ENCODE measurements at places on chromosomes 11 and 22.

DNA sequence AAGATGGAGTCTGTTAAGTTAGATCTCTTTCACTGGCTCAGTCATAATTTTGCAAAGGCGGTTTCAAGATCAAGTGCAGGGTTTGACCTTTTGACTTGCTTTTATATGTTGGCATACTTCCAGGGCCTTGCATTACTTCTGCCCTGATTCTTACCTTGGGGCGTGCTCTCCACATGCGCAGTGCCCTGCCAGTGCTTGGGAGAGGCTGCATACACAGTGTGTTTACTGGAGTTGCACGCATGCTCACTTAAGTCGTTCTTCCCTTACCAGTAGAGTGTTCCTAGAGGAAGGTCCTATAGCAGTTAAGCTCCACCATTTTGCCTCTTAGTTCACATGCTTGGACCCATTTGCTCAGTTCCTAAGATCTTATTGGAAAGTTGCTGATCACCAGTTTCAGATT, 21.0 kb upstream of the TMEM123 start:
- DNase-seq = no peak

- no peak for DNase-seq
These were observed 150.1 kb downstream of the MN1 start for GRCh38 chr22:27651486-27651885.

DNA sequence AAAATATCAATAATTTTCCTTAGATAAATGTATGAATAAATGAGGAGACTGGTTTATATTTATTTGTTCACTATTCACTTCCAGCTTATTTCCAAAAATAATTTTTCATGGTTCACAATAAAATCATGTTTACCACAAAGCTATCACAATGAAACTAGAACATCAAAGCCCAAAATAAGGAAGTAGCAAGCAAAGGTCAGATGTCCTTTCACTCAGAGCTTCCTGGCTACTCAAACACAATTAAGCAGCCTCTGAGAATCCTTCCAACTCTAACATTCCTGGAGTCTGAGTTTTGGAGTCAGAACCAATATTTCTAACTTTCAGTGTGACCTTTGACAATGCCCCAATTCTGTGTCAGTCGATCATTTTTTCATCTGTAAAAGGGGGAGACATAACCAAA, 527.0 kb downstream of the SOX6 start:
- DNase-seq = no peak

GRCh38 chr22:48630433-48630754, 1197.3 kb downstream of the BRD1 start:
- no peak for DNase-seq

GRCh38 chr11:130783323-130783722, 133.0 kb downstream of the SNX19 start:
- no peak for DNase-seq

DNA sequence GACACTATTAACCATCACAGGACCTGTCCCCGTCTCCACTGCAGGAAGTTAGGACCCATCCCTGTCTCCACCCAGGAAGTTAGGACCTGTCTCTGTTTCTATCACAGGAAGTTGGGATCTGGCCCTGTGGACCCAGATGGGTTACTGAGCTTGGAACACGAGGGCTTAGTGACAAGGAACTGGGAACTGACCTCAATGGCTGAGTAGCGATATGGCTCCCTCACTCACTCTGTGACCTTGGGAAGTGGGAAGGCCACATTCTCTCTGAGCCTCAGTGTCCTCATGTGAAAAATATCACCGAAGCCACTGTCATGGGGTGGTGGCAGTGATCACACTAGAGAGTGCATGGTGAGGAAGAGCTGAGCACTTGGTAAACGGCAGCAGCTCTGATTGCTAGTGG, 59.4 kb downstream of the FBLN1 start:
- no peak for DNase-seq

DNA sequence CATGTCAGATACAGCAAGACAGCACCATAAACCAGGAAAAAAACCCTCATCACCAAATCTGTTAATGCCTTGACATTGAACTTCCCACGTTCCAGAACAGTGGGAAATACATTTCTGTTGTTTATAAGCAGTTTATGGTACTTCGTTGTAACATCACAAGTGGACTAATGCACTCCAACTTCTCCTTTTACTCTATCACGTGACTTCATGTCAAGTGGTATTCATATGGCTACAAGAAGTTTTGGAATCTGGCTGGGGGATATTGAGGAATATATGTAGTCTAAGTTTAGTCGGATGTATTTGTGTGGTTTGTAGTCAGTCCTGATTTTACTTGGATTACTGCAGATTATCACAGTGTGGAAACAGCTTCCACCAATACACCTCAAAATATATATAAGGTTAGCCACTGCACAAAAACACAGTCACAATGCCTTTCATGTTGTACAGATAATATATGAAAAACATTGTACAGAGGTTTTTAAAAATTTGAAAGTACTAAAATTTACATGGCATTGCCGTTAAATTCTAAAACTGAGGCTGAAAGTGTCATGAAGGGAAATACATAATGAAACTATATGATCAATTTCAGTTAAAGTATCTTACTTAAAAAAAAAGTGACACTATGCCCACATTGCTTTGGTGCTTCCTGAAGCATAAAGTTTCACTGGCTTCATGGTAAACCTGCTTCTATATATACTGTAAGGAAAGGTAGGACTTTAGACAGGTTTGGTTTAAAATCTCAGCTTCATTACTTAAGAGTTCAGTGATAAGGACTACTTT, 134.1 kb downstream of the CASP12 start:
- DNase-seq = no peak

DNA sequence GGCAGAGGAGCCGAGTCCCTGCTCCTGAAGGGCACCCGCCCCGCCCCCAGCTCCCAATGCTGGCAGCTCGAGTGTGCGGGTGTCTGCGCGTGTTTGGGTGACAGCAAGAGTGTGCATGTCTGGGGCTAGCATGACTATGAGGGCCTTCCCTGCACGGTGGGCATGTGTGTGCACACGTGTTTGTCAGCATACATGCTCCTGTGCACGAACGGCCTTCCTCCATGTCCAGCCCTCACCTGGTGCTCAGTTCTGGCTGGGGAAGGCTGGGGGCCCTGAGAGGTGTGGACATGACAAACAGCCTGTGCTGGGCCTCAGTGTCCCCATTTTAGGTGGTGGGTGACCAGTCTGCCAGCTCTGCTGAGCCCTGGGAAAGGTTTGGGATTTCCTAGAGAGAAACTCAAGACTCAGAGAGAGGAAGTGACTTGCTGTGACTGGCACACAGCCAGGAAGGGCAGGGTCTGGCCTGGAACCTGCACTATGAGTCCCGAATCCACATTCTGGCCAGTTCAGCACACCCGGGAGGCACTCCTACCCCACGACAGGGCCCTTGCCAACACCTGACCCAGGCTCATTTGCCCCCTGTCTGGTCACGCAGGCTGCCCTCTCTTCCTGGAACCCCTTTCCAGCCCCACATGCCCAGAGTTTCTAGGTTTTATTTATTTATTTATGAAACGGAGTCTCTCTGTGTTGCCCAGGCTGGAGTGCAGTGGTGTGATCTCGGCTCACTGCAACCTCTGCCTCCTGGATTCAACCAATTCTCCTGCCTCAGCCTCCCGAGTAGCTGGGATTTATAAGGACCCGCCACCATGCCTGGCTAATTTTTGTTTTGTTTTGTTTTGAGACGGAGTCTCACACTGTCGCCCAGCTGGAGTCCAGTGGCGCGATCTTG, 3.3 kb upstream of the SHISA8 start:
- DNase-seq = no peak

DNA sequence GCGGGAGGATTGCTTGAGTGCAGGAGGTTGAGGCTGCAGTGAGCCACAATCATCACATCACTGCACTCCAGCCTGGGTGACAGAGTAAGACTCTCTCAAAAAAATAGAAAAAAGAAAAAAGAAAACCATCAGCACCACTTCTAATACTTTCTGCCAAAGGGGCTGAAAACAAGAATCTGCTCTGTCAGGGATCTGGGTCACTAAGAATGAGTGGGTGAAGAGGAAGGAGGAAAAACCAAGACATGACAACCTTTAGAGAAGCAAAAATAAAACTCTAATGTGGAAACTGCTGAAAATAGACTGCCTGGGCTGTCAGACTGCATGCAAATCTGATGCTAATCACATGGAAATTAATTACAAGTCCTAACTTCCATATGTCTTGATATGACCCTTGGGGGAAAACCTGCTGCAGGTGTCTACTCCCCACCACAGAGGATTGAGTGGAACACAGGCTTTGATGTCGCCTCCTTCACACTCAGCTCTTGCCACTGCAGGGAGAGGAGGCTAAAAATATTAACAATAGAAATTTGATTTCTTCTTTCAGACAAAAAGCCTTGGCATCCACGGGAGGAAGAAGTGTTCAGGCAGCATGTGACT, 62.5 kb upstream of the CRTAM start:
- no peak for DNase-seq

- DNase-seq = no peak
These were observed 14.4 kb downstream of the NECTIN1 start for GRCh38 chr11:119714590-119714989.

DNA sequence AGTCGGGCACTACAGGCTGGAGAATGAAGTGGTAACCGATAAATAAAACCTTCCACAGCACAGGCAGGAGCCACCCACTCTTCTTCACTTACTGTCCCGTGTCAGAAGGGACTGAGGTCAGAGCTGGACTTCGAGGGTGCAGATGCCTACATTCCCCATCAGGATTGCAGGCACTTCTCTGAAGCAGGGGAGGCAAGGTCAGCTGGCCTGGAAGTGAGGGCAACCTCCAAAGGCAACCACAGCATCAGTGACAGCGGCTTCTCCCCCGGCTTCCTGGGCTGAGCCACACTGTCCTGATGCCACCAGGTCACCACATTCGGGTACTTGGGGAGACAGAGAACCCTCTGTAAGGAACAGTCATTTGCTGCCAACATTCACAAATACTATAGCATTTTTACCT, 22.7 kb downstream of the TCIRG1 start:
- no peak for DNase-seq
